ENCODE measurements at places on chromosomes 13 and 19.

DNA sequence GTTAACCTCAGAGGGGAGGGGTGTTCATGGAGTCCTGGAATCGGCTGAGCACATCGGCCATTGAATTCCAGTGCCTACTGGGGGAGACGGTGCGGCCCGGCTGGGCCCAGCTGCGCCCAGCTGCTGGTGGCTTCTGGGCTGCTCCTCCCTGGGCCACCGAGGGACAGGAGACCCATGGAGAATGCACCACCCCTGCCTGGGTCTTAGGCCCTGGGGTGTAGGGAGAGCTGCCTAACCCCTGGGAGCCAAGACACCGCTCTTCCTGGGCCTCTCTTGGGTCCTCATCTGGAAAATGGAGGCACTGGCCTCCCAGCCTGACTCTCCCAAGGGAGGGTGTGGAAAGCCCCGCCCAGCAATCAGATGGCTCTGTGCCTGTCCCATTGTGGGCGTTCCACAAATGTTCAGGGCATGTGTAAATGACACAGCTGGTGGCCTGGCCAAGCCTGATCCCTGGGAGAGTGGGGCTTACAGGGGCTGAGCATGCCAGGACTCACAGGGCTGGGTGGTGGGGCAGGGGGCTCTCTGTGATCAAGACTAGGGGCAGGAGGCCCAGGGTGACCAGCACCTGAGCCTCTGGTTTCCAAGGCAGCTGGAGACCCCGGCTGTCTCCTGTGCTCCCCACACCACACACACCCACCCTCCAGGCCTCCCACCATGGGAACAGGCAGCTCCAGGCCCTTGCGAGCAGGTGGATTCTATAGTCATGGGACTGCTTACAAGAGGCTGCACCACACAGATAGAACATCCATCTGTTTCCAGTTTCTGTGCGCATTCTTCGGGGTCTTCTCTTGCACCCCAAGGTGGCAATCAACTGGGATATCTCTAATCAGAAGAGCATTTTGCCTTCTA lies 150.9 kb downstream of the URI1 start:
- DNase-seq: no peak

GRCh38 chr13:110244976-110245375 lies 62.0 kb downstream of the COL4A1 start:
- no peak for DNase-seq

- no peak for DNase-seq
Observed at GRCh38 chr13:113792236-113792770, 33.3 kb downstream of the TMEM255B start.

GRCh38 chr13:28621449-28621848 lies 37.5 kb upstream of the POMP start:
- DNase-seq: no peak

DNA sequence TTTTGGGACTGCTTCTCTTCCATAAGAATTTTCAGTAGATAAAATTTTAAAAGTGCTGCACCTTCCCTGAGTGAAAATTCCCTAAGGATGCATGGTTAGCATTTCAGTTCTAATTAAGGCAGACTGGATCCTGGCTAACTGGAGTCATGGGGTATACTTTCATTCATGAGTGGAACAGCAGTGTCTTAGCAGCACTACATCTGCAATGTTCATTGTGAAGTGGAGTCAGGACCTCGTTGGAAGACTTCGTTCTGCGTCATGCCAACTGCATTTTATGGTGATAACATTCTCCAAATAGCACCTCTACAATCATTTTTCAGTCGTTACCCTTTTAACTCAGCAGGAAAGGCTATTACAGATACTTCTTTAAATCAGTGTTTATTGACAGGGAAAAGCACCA lies 25.5 kb downstream of the PHF11 start:
- DNase-seq: no peak

DNA sequence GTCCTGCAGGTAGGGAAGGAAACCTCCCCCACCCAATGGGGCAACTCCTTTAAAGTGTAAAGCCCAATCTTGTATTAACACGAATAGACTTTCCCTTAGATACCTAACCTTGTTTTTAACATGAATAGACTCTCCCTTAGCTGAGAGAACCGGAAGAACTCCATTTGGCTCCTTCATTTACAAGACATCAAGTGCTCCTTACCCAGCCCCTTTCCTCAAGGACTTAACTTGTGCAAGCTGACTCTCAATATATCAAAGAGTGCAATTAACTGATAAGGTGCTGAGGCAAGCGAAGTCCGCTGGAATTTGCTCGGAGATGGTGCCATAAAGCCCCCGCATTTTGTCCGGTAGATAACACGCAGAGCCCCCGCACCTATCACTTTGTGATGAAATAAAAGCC lies 9.9 kb upstream of the ZNF90 start:
- no peak for DNase-seq

- no peak for DNase-seq
Observed at GRCh38 chr13:102317593-102317992, 84.3 kb downstream of the FGF14 start.

GRCh38 chr13:27353166-27353583 lies 71.2 kb upstream of the GTF3A start:
- no peak for DNase-seq

DNA sequence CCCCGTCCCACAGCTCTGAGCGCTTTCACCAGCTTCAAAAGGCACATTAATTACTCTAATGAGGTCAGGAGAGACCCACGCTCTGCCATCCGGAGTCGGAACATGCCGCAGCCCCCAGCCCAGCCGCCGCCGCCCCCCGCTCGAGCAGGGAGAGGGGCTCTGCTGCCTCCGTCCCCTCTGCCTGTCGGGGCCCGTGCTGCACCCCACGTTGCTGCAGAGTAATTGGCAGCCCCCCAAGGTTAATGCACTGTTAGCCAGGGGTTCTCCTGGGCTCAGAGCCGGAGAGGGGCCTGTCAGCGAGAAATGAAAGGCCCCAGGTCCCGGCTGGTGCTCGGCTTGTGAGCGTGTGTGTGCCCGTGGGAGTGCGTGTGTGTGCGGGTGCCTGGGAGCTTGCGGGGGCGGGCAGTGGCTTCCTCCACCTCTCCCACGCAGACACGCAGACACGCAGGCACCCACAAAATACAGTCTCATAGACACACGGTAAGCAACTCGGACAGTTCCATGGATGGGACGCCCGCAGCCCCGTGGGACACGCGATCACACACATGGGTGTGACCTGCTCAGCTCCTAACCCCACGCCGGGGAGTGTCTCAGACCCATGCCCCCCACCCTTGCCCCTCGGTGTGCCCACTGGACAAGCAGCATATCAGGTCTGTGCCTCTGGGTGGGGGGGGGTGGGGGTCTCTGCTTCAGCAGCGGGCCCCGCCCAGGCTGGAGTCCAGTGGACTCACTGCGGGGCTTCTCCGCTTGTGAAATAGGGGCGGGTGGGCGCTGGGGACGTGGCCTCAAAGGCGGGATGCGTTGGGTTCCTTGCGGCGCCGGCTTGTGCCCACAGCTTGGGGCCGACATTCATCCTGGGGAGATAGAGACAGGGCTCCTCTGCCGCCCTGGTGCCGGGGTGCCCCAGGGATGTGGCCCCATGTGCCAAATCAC lies 4.8 kb upstream of the EFNA2 start:
- DNase-seq: no peak

- DNase-seq: no peak
Observed at GRCh38 chr13:46728777-46729176, 68.2 kb downstream of the ESD start.

DNA sequence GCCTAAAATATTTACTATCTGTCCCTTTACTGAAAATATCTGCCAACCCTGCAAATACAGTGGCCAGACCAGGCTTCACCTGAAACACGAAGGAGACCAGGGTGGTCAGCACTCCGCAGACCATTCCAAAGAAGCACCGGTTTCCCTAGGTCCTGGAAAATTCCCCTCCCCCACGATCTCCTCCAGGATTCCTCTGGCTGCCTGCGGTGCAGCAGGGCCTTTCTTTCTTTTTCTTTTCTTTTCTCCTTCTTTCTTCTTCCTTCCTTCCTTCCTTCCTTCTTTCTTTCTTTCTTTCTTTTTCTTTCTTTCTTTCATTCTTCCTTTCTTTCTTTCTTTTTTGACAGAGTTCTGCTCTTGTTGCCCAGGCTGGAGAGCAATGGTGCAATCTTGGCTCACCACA lies 152.7 kb downstream of the USP12 start:
- no peak for DNase-seq

- DNase-seq: no peak
Observed at GRCh38 chr13:40074338-40074737, 418.9 kb downstream of the COG6 start.

GRCh38 chr13:66723576-66723975 lies 506.6 kb downstream of the PCDH9 start:
- no peak for DNase-seq

DNA sequence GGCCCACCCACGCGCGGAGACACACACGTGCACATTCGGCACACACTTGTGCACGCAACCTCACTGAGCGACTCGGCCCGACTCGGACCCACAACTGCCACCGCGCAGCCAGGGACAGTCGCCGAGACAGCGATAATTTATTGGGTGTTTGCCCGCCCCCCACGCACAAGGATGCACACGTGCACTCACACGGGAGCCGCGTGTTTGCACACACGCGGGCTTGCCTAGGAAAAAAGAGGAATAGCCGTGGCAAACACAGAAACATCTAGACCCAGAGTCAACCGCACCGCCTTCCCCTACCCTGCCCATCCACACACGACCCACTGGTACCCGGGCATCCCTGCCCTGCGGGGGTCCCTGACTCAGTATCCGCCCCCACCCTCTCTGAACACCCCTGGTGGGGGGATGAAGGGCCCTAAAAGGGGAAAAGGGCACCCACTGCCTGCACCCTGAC lies 1.1 kb upstream of the SSBP4 start:
- DNase-seq: no peak

- no peak for DNase-seq
Observed at GRCh38 chr13:40383132-40383531, 283.3 kb downstream of the FOXO1 start.

DNA sequence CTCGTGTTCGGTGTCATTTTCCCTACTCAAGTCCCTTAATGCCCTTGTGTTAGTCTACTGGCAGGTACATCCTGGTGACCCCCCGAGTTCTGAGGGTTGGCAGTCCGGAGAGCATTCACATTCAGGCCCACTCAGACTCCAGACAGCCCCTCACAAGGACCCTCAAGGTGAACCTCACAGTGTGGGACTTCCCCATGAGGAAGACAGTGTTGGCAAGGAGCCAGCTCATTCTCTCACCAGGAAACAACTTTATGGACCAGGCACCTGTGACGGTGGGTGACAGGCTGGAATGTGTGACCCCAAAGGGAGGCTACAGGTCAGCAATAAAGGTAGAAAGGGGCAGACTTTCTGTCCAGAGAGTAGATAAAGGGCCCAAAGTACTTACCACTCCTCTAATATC lies 24.5 kb downstream of the RDH8 start:
- DNase-seq: no peak

- DNase-seq: no peak
Observed at GRCh38 chr13:100610391-100611347, 22.1 kb upstream of the GGACT start.

- peak; percentile 56 for DNase-seq
Observed at GRCh38 chr19:9914315-9915207, 21.8 kb downstream of the OLFM2 start.

GRCh38 chr19:29467824-29468401 lies 57.9 kb upstream of the VSTM2B start:
- DNase-seq: no peak

DNA sequence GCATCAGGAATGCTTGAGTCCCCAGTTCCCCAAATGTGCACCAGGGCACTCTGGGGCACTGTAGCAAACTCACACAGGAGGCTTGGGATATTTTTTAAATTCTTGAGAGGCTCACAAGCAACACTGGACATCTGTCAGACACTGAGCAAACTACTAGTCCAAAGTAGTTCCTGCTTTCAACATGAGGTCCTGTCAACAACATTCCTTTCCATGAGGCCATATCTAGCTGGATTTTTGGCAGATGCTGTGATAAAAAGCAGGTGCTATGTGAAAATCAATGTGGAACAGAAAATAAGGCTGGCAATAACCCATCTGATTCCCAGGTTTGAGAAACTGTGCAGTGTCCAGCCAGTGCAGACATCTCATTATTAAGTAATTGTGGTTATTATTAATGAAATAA lies 50.5 kb downstream of the STARD13 start:
- no peak for DNase-seq

- DNase-seq: peak; percentile 75
Observed at GRCh38 chr19:12639901-12640613, 26.5 kb downstream of the MAN2B1 start.

DNA sequence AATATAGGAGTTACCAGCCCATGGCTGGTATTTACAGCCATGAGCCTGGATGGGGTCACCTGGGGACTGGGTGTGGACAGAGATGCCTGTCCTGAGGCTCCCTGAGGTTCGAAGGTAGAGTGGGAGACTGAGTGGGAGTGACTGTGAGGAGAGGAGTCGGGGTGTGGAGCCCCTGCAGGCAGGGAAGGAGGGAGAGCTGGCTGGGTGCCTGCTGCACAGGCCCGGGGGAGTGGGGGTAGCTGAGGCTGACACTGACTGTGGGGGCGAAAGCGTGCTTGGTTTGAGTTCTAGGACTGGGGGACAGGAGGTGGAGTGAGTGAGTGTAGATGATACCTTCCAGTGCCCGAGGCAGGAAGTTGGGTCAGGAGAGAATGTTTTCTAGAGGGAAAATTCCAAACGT lies 7.1 kb downstream of the RAB11B start:
- no peak for DNase-seq

DNA sequence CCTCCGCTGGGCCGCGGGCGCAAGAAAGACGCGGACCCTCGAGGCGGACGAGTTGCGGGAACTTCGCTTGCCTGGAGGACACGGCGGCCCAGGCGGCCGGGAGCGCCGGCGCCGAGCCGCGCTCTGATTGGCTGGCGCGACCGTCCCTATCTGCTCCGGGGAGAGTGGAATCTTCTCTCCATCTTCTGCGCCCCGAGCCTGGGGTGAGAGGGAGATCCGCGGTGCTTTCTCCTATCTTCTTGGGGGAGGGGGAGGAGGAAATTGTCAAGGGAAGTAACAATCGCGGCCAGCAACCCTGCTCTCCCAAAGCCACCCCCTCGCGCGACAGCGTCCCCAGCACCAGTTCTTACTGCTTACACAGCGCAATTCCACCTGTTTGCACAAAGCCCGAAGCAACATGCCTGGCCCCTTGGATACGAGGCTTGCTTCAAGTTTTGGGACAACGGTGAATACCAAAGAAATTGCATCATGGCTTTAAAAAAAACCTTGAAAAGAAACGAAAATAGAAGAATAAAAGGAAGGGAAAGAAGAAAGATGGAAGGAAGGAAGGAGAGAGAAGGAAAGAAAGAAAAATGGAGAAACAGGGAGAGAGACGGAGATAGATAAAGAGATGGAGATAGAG lies 4.8 kb downstream of the SOX21 start:
- DNase-seq: no peak

DNA sequence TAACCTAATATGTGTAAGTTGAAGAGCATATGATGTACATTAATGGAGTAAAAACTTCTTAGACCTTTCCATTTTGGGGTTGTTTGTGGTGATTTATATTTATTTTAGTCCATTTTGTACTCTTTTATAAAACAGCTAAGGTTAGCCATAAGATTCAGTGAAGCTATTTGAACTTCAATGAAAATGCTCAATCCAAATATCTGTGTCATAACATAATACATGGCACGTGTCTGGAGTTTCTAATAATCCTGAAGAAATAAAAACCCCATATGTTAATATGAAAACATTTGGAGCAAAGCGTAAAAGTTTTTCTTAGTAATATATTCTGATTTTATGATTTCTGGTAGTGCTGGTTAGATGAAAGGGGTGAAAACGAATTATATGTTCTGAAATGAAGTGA lies 1729.7 kb downstream of the PCDH9 start:
- no peak for DNase-seq

All from activated CD8-positive, alpha-beta memory T cell treated with anti-CD3 and anti-CD28 coated beads for 1 hour (primary cell).